Suppressor macrophage treated with lipopolysaccharide for 1 hour (primary cell): ENCODE measurements at places on chromosomes 13 and 19.

GRCh38 chr19:8039231-8039630 lies 13.3 kb upstream of the CCL25 start:
- no peak for DNase-seq

DNA sequence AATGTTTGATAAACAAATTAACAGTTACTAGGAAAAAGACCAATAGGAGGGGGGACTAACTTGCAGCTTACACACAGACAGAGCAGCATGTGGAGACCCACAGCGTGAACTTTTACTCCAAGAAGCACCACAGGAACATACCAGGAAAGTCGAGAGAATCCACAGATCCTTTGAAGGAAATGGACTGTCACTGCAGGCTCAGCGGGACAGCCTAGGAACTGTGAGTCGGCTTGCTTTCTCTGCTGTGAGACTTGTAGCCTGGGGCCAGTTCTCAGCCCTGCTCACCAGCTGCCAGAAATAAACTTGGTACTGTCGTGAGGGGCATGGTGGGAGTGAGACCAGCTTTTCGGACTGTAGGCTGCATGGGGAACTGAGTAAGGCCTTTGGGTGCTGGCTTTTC lies 1211.5 kb downstream of the PCDH17 start:
- DNase-seq = no peak

GRCh38 chr13:32092496-32092895 lies 60.9 kb downstream of the FRY start:
- no peak for DNase-seq

DNA sequence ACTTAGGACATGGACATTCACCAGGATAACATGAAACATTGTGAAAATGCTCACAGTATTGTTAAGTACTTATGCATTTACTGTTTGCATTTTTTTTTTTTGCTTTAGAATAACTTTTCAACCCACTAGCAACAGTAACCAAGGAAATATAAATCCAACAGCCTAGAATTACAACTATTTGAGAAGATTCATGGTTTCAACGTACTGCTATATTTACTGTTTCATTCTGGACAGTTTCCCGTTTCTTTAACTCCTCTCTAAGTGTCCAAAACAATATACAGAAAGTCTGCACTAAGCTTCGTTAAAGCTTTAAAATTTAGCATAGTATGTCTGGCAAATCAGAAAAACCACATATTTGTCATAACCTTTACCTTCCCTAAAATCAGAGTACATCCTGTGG lies 2.7 kb downstream of the SMAD9 start:
- DNase-seq = no peak

DNA sequence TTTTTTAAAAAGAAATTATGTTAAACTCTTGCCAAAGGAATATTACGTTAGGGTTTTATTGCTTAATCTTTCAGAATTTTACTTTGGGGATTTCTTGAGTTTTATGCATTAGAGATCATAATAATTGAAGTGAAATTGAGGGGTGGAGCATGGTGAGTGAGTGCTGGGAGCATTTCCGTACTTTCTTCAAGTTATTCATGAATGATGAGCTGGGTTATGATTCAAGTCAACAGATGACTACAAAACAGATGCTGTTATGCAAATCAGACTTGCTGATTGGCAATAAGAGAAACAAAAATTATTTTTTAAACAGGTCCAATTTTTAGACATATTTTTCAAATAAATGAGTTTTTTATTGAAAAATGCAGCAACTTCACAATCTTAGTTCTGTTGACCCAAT lies 504.2 kb downstream of the DCT start:
- DNase-seq = no peak

DNA sequence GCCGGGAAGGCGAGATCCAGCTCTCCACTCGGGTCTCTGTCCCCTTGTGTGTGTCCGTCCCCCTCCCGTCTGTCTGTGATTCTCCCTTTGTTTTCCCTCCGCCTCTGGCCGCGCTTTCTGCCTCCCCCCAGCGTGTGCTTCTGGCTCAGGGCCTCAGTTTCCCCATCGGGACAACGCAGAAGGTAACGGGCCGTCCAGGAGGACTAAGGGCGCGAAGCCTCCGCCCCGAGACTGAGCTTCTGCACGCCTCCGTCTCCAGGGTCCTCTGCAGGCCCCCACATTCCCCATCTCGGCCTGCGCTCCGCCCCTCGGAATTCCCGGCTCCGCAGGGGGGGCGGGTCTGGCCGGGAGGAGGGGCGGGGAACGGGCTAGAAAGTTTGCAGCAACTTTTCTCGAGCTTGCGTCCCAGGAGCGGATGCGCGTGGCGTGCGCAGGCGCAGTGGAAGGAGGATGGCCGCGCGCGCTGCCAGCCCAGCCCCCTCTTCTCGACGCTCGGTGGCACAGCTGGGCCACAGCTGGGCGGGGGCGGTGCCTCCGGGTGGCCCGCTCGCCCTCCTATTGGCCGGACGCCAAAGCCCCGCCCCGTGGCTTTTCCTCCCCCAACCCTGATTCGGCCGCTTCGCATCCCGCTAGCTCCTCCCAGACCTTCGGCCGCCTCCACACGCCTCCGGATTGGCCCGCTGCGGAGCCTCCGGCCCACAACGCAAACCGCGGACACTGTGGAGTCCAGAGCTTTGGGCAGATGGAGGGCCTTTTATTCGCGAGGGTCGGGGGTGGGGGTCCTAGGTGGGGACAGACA lies at the start of gene SIX5:
SIX5 (minus strand) TSS at position 269 of the 799 bp plus-strand sequence. CDS start 408 bp downstream, outside the sequence.
- DNase-seq = peak; percentile 99

- DNase-seq = no peak
Observed at GRCh38 chr13:109180905-109181425, 551.6 kb downstream of the MYO16 start.

DNA sequence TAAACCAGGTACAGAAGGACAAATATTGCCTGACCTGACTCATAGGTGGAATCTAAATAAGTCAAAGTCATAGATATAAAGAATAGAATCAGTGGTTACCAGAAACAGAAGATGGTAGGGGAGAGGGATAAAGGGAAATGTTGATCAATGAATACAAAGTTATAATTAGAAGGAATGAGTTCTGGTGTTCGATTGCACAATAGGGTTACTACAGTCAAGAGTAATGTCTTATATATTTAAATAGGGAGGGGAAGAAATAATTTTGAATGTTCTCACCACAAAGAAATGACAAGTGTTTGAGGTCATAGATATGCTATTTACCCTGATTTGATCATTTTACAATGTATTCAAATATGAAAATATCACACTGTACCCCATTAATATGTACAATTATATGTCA lies 1541.2 kb downstream of the SLITRK1 start:
- DNase-seq = no peak

GRCh38 chr19:16652854-16653253 lies 7.1 kb downstream of the SMIM7 start:
- no peak for DNase-seq

- no peak for DNase-seq
Observed at GRCh38 chr13:73832128-73832588, 302.0 kb downstream of the KLF12 start.

GRCh38 chr13:24452044-24452443 lies 60.5 kb downstream of the PARP4 start:
- no peak for DNase-seq

DNA sequence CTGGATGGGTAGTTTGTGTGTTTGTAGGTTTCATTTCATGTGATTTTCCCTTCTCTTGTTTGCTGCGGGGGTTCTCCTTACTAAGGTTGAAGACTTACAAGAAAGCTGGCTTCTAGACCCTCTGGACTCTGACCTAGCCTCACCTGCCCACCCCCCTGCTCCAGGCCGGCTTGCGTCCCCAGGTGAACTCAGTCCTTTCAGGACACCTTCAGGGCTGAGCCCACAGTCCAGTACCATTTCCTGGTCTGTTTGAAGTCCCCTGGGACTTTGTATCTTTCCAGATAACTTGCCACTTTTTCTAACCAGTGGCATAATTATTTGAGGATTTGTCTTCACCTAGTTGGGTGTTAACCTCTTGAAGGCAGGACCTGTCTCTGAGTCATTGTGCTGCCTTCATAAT lies 51.3 kb upstream of the MCF2L start:
- no peak for DNase-seq

- DNase-seq = no peak
Observed at GRCh38 chr13:59414006-59414405, 749.7 kb downstream of the DIAPH3 start.

DNA sequence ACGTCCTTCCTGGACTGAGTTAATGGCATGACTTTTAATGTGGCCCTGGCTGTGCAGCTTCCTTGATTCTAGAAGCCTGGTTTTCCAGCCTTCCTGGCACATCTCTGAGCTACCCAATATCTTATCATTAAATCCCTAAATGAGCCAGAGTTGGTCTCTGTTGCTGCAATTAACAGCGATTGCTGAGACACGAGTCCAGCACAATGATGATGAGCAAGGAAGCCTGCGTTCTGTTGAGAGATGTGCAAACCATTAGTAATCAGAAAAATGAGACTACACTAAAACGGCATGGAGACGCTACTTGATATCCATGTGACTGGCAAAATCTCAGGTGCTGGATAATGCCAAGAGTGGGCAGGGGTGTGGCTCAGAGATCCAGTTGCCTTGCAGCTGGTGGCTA lies 26.2 kb downstream of the GPR42 start:
- no peak for DNase-seq

DNA sequence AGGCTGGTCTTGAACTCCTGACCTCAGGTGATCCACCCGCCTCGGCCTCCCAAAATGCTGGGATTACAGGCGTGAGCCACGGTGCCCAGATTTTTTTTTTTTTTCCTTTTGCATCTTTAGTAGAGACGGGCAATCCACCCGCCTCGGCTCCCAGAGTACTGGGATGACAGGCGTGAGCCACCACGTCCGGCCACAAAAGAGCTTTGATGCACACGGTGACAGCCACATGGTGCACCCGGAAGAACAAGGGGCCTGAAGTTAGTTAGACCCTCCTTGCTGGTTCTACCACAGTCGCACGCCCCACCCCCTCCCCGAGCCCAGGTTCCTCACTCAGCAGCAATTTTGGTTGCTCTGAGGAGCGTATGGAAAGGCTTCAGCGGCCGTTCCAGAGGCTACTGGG lies 54.2 kb upstream of the USE1 start:
- DNase-seq = no peak

DNA sequence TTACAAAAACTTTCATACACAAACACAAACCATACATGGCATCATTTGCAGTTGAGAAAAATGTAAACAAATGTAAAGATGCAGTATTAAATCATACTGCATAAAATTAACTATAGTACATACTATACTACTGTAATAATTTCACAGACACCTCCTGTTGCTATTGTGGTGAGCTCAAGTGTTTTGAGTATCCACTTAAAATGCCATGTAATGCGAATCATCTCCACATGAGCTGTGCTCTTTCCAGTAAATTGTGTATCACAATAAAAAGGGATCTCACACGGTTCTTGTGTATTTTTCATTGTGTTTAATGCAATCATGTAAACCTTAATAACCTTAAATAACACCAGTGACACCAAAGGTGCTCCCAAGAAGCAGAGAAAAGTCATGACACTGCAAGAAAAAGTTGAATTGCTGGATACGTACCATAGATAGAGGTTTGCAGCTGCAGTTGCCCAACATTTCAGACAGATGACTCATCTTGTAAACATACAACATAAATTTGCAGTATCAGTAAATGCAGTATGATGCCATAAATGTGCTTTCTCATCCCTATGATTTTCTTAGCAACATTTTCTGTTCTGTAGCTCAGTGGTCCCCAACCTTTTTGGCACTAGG lies 166.6 kb downstream of the RAP2A start:
- DNase-seq = no peak

DNA sequence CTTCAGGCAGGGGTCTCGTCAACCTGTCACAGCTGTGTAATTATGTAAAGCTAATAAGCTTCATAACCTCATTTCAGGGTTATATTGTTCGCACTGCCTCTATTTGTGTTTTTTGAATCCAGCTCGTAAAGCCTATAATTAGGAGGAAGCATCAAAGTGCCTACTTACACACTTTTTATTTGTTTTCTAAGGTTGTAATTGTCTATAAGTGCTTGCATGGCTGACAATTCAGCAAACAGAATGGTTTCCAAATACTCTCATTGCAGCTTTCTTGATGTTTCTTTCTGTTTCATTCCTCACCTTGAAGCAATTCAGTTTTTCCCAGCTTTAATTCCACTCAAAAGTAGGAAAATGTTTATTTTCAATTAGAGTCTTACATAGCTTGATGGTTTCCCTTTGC lies 336.3 kb downstream of the HS6ST3 start:
- no peak for DNase-seq

DNA sequence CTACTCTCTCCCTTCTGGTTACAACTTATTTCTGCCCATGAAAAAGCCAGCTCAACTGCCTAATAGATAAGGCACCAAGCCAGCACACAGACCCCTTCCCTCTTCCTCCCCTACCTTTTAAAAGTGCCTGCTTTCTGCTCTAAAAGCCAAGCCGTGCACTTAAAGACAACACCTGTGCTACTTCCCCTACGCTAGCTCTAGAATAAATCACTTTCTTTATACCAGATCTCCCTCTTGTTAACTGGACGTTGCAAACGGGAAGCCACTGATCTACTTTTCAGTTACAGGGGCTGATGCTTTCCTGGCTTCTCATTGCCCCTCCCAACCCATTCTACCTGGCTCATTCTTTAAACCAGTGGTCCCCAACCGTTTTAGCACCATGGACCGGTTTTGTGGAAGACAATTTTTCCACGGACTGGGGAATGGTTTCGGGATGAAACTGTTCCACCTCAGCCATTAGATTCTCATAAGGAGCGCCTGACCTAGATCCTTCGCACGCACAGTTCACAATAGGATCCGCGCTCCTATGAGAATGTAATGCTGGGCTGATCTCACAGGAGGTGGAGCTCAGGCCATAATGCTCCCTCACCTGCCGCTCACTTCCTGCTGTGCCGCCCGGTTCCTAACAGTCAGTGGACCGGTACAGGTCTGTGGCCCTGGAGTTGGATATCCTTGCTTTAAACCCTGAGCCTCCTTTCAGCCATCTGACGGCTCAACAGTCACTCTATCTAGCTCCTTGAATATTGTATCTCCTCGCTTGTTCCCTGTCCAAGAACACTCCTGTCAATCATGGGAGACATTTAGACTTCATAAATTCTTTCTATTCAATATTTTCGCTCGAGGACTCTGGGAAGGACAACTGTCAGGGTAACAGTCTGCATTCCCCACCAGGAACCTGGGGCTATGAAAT lies 841 bp upstream of the ZNF223 start:
- no peak for DNase-seq

- peak; percentile 83 for DNase-seq
Observed at GRCh38 chr19:2394442-2395292, 32.7 kb downstream of the TIMM13 start.

DNA sequence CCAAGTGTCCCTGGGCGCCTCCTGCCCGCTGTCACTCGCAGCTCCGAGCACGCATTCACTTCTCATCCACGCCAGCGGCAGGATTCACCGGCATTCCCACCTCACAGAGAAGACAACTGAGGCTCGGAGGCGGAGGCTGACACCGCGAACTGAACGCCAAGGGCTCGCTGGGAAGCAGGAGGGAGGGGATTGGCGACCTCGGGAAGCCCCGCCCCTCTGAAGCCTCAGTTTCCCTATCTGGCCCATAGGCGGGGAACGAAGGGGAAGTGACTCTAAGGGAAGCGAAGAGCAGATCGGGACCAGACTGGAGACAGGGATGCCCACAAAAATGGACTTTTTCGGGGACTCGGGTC lies 256 bp downstream of the MICOS13 start:
- peak; percentile 27 for DNase-seq

GRCh38 chr19:492091-492531 lies 4.2 kb upstream of the MADCAM1 start:
- DNase-seq = peak; percentile 38

GRCh38 chr19:13833330-13834243 lies 38.3 kb downstream of the ZSWIM4 start:
- DNase-seq = peak; percentile 86

GRCh38 chr13:110557082-110557481 lies 4.4 kb downstream of the RAB20 start:
- no peak for DNase-seq

- DNase-seq = peak; percentile 61
Observed at GRCh38 chr13:113785051-113786010, 26.3 kb downstream of the TMEM255B start.

GRCh38 chr13:33644581-33645543 lies 173.1 kb upstream of the RFC3 start:
- DNase-seq = peak; percentile 65
